Heart right ventricle (tissue), 16 donors: ENCODE measurements at places on chromosomes 1 and 21.
A peak's percentile ranks its signal among the peaks of the same experiment; 100 is the strongest.

DNA sequence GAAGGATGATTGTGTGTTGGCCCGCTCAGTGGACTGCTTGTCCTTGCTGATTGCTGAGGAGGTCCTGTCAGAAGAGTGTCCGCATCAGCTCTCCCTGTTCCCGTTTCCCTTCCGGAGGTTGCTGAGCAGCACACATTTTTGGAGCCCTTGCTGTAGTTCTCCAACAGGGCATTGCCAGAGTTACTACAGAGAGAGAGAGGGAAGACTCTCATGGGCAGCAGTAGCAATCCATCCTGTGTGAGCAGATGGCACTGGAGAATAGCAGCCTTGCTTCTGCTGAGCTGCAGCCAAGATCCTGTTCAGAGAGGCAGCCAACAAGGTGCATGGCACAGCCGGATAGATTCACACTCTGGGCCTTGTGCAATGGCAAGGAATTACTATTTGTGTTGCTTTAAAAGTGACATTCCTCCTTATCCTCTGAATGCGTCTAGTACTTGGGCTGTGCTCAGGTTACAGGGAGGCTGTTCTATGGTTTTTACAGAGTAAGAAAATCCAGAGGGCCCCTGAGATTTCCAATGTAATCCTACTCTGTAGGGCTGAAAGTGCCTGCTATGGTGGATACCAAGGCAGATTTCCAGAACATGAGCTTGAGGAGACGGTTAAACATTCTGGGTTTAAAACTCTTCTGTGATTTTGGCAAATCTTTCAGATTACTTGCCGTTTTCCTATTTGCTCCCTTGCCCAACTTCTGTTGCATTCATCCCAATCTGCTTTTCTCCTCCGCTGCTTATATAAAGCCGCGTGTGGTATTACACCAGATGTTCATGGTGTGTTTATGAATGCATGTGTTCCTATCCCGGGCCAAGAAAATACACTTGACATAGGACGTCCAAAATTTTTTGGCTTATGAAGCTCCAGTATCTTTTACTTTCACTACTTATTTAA, 27.4 kb downstream of the AK4 start:
- peak; percentile 46 for DNase-seq

- no peak for DNase-seq
These were observed 70.4 kb downstream of the PLEKHA6 start for GRCh38 chr1:204289280-204289679.

GRCh38 chr1:44985747-44986359, 542 bp downstream of the EIF2B3 start:
- no peak for DNase-seq

DNA sequence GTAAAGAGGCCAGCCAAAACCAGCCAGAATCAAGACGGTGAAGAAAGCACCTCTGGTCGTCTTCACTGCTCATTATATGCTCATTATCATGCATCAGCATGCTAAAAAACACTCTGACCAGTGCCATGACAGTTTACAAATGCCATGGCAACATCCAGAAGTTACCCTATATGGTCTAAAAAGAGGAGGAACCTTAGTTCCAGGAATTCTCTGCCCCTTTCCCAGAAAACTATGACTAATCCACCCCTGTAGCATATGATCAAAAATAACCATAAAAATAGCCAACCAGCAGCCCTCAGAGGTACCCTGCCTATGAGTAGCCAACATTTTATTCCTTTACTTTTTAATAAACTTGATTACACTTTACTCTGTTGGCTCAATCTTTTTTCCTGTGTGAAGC, 34.2 kb upstream of the PBX1 start:
- DNase-seq = no peak

DNA sequence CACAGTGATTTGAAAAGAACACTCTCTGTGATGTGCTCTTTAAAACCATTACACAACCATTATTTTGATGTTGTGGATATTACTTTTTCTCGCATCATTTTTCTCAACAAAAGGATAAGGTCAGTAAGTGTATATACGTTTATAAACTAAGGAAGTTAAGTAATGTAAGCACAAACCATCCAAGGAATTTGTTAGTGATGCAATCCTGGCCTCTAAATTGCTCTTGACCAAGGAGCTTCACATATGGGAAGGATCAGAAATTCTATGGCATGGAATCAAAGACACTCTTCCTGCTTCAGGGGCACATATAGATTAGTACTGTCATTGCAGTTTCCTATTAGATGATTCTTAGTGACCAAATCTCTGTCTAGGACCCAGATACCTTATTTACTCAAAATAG, 3.6 kb upstream of the PPP2R5A start:
- no peak for DNase-seq

DNA sequence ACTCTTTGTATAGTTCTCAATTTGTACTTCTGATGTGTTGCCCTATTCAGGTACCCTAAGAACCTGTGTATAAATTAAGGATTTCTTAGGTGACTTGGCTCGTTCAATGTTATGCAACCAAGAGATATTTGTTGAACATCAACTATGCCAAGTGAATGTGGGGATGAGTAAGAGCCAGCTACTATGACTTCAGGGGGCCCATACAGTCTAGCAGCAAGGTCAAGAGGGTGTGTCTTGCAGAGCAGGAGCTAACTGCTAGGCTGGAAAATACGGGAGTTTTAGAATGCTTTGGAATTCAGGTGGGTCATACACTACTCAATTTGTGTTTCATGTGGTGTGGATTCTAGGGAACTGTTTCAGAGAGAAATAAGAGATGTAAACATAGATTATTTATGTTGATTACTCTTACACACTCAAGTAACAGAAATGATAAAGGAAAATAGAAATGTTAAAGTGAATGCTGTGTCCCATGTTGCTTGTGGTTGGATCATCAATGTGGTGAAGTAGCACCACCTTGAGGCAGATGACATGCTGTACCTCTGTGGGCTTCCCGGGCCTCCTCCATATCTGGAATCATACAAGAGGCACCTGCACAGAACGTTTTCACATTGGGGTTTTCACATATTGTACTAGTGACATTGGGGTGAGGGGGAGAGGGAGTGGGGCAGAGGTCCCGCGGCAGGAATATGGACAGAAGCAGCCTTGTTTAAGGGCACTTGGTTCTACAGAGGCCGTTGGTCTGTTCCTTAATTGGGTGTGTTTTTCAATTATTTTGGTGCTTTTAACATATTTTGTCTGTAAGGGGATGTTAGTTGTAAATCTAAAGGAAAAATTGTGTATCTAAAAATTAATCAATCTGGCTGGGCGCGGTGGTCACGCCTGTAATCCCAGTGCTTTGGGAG, 12.4 kb downstream of the ARPC5 start:
- DNase-seq = peak; percentile 18

DNA sequence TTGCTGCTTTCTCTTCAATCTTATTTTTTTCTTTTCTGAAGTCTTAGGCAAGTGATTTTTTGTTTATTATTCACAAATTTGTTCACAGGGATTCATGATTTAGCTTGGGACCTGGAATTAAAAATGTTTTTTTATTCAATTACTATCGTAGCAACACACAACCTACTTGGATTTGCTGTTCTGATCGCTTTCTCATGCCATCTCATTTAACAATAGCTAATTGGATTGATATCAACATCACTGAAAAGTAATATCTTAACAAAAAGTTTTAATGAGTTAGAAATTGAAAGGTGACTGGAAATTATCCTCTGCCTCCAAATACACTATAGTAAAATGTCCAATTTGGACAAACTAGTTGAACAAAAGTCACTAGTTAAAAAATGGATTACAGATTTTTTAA, 32.4 kb downstream of the MAP3K21 start:
- no peak for DNase-seq

- no peak for DNase-seq
These were observed 9.2 kb upstream of the OVGP1 start for GRCh38 chr1:111436726-111437125.

DNA sequence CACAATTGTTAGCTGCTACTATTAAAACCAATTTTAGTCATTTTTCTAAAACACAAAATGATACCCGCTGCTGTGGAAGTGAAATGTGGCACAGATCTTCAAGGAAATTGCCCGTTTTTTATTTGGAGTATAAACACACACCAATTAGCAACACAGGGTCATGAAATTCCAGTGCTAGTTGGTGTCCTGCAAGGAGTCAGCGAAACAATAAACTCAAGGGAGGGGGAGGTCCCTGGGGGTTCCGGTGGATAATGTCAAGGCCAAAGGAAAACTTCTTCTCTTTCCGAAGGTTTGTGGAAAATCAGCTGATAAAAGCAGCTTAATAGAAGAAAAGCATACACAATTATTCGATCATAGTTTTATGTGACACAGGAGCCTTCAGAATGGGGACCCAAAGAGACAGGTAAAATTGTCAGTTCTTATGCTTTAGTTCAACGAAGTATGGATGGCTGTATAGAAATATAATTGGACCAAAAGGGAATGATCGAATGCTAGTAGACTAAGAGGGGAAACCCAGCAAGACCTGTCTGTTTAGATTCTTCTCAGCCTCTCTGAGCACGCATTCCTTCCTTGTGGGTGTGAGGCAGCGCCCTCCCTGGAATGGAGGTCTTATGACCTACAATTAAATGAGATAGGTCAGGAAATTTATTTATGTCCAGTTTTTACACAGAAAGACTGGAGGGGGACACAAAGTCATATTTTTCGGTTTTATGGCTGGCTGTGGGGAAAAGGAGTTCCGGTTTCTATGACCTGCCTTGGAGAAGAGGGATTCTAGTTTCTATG, 65.9 kb downstream of the KCNK1 start:
- DNase-seq = no peak

GRCh38 chr1:109111386-109112055, 2.4 kb upstream of the ELAPOR1 start:
- DNase-seq = no peak

- DNase-seq = no peak
These were observed 717.0 kb upstream of the TMPRSS15 start for GRCh38 chr21:19120591-19120990.

- no peak for DNase-seq
These were observed 267.6 kb downstream of the PLPP3 start for GRCh38 chr1:56311766-56312165.

- DNase-seq = no peak
These were observed 30.1 kb upstream of the TRIM62 start for GRCh38 chr1:33211972-33212371.

DNA sequence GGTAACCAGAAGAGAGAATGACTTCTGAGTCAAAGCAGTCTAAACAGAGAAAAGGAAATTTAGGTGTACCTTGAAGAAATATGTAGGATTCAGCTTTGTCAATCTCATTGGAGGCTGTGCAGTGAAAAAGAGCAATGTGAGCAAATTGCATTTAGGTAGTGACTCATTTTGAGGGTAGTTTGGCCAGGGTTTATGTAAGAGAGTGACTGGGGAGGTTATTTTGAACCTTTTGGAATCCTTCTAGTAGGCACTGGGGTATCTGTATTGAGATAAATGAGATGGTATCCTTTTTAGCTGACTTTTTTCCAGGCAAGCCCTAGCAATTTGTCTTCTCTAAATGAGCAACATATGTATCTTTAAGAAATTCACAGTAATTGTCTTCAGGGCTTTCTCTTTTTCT, 95.9 kb downstream of the DISP1 start:
- DNase-seq = no peak

DNA sequence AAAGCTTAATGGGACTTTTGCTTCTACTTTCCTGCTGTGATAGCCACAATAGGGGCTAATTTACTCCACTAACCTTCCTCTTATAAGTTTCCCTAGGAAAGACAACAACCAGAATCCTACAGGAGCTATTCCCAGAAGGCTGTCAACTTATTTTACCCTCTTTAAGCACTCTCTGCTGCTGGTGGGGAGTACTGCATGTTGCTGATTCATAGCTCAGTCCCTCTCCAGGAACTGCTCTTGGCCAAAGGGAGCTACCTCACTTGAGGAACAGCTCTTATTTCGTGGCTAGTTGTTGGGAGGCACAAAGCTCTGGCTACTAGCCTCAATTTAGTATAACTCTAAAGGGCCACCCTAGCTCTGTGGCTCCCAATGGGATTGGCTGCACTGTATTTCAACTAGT, 37.2 kb downstream of the ADSS2 start:
- DNase-seq = no peak

GRCh38 chr1:247445526-247446356, 12.2 kb downstream of the OR2B11 start:
- peak; percentile 18 for DNase-seq

GRCh38 chr1:121519042-121519755, 334.4 kb downstream of the SRGAP2C start:
- peak; percentile 23 for DNase-seq

DNA sequence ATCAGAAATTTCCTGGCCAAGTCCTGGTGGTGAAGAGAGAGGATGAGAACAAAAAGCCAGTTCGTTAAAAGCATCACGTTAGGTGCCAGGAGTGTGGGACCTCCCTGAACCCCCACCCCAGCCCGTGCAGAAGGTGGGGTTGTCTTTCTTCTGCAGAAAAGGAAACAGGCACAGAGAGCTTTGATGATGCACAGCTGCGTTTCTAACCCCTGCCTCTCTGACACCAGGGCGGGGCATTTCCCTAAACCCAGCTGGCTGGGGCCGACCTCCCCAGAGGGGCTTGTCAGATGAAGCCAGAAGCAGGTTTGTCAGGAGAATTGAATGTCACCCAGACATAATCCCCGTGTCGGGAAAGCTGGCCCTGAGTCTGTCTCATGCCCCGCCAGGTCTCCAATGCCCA, 189.3 kb upstream of the EDN2 start:
- DNase-seq = no peak

DNA sequence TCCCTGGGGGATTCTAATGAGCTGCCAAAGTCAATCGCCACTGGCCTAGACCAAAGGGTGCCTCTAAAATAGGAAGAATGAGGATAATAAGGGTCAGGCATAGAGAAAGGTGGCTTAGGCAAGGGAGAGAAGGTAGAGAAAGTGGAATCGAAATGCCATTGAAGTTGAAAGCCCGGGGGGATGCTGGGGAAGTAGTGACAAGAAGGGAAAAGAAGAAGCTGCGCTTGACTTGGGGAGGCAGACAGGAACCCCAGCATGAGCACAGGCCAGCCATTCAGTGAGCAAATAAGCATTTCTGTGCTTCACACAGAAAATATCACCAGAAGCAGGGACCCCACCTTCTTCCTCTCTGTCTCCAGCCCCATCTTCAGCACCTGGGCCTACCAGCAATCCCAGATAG, 1.5 kb downstream of the CD2 start:
- DNase-seq = no peak

DNA sequence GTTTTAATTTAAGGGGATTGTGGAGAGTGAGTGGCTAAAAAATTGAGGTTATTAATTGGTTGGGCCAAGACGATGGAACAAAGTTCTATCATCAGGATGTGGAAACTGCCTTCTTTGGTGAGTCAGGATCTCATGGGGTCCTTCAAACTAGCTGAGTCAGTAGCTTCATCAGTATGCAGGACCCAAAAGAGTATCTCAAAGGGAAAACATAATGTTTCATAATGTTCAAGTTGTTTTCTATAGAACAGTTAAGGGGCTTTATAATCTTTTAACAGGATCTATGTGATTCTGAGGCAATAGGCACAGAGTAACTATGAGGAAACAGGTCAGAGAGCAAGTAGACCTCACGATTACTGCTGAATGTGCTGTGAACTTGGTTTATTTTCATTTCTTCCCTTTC, 3.2 kb upstream of the OLFML2B start:
- no peak for DNase-seq

GRCh38 chr1:28313702-28314546, 14.9 kb upstream of the MED18 start:
- no peak for DNase-seq

GRCh38 chr1:160739098-160739511, at the start of gene SLAMF7:
Gene SLAMF7, plus strand, starts transcription at chr1:160739247. Its CDS starts 55 bp downstream, at chr1:160739302.
- no peak for DNase-seq

GRCh38 chr1:192147221-192147620, 11.0 kb upstream of the RGS18 start:
- DNase-seq = no peak

GRCh38 chr21:33843216-33843615, 72.4 kb downstream of the ATP5PO start:
- DNase-seq = no peak
